ENCODE measurements at places on chromosomes 11 and 22.

DNA sequence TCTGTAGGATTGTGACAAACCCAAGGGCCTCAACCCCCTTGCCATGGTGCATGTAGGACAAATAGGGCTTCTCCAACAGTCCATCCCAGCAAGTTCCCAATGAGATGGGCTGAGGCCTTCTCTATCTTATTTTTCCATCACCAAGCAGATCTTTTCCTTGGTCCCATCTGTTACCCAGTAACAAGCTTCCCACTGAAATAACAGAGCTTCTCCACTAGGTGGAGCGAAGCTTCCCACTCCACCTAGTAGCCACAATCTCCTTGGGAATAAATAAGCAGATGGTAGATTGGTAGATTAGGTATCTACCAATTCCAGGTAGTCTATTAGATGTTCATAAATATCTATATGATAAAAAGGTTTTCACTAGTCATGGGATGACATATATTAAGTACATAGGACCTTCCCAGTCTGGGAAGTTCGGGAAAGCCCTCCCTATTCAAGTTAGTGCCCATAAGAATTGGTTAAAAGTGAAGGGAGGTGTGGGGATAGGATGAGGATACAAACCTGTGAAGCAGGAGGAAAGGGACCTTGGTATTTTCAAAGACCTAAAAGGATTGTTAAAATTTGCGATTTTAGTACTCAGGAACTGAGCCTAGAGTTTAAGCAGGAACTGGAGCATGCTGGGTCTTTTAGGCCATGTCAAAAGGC, 5.9 kb upstream of the OR52L1 start:
- DNase-seq, result no peak

GRCh38 chr22:43516386-43516785, 104.6 kb downstream of the MPPED1 start:
- DNase-seq, result no peak

DNA sequence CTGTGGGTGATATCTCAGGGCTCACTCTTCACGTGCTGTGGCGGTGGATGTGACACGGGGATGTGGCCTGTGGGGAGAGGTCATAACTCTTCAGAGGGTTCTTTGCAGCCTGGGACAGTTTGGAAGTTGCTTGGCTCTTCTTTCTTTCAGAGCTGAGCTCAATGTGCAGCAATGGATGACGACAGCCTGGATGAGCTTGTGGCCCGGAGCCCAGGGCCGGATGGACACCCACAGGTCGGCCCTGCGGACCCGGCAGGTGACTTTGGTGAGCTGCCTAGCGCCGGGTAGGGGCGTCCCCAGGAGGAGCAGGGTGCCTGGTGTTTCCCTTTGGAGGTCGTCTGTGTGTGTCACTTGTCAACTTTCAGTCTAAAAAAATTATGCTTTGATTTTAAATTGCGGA, 5.1 kb downstream of the PHRF1 start:
- DNase-seq, result no peak

- no peak for DNase-seq
Observed at GRCh38 chr11:57647960-57648800, 1.5 kb downstream of the YPEL4 start.

GRCh38 chr11:59810911-59811259, 307 bp upstream of the MRPL16 start:
- DNase-seq, result no peak

- DNase-seq, result no peak
Observed at GRCh38 chr22:42385696-42386095, 46.5 kb downstream of the NFAM1 start.

DNA sequence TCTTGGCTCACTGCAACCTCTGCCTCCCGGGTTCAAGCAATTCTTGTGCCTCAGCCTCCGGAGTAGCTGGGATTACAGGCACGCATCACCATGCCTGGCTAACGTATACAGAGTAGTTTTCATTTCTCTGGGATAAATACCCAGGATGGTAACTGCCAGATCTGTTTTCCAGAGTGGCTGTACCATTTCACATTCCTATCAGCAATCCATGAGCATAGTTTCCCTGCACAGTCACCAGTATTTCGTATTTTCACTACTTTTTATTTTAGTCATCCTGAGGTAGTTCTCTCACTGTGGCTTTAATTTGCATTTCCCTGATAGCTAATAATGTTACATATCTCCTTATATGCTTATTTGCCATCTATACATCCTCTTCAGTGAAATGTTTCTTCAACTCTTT, 11.0 kb upstream of the SCARF2 start:
- DNase-seq, result no peak

- no peak for DNase-seq
Observed at GRCh38 chr11:14124886-14125285, 162.4 kb downstream of the SPON1 start.

GRCh38 chr11:59182457-59183151, 10.7 kb downstream of the DTX4 start:
- no peak for DNase-seq

DNA sequence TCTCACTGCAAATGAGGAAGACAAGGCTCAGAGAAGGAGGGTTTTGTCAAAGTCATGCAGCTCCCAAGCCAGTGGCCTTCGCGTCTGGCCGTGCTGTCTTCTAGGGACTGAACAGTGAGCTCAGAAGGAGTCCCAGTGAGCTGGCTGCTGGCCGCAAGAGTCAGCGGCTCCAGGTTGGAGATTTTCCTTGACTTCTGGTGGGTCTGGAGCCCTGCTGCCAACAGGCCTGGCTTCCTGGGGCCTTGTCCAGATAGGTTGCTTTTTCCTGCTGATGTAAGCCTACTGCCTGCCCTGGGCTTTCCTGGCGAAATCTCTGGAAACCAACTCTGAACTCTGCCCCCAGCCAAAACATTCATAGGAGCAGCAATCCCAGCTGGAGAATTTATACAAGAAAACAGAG, 272.7 kb upstream of the CADM1 start:
- DNase-seq, result no peak

GRCh38 chr11:126680131-126680530, 320.4 kb downstream of the KIRREL3 start:
- DNase-seq, result no peak

Data from CD4-positive, alpha-beta T cell (primary cell).